PC-9 (cell line): ENCODE measurements at places on chromosomes 7 and 10. TPM values are rescaled to one million over a fixed set of nuclear protein-coding genes. Genes with fewer than 3 reads are reported as not detected.

DNA sequence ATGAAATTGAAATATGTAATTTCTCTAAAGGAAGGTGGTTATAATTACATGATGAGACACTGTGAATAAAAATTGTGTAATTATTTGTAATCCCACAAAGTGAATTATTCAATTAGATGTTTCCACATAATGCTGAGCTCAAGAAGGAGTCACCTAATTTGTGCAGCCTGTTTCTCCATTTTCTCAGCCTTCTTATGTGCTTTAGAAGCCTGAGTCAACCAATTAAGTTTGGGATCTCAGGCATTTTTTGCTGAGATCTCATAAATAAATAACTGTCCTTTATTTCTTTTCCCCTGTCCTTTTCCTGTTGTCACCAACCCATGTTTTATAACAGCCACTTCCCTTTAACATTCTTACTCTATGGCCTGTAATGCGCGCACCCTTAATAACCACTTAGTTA lies 506.5 kb upstream of the SEMA3D start:
- H3K4me3 ChIP-seq: no peak overlapping the region
- no peak for DNase-seq
- H3K36me3 ChIP-seq: no peaks in the 10 kb centered on the region
- H3K27ac ChIP-seq: no peak overlapping the region
- H3K4me1 ChIP-seq: peaks cover 13% of the 10 kb centered on the region

DNA sequence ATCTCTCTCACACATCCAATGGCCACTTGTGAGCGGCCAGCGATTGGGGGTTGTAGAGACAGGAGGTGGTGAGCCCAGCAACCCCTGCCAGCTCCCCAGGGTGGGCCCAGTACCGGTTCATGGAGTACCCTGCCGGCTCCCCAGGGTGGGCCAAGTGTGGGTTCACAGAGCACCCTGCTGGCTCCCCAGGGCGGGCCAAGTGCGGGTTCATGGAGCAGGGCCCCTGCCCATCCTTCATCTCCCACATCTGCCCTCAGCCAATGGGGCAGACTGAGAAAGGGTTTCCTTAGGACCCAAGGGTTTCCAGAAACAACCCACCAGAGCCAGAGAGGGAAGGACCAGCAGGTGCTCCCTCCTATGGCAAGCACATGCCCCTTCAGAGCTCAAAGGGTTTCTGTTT lies 21.4 kb upstream of the SLIT1 start:
- no peaks in the 10 kb centered on the region for H3K4me1 ChIP-seq
- DNase-seq: no peak
- H3K27ac ChIP-seq: no peak overlapping the region
- H3K36me3 ChIP-seq: no peaks in the 10 kb centered on the region

Gene CELF2
- total RNA-seq: not detected in 2 replicates

Gene SDK1
- not detected in 2 replicates for total RNA-seq

Gene PRTFDC1
- 12.3 and 15.8 TPM in 2 replicates for total RNA-seq

Gene ALOX5
- total RNA-seq: 66.5 and 86.8 TPM in 2 replicates

Gene OR2A7
- 6.0 and 7.6 TPM in 2 replicates for total RNA-seq

Gene ASB15
- total RNA-seq: not detected in 2 replicates

Gene ZSCAN21
- 8.9 and 9.7 TPM in 2 replicates for total RNA-seq

DNA sequence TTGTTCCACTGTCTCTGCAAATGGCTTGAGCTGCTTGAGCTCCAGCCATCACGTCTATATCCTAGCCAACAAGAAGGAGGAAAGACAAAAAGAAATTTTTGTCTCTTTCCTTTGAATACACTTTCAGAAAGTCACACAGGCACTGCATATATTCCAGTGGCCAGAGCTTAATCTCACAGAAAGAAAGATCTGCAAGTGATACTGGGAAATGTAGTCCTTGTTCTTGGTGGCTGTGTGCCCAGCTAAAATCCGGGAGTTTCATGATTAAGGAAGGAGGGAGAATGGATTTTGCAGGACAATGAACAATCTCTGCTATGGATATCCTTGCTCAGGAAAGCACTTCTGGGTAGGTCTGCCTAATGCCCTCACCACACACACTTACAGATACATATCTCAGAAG lies 19.5 kb upstream of the DLG5 start:
- no peaks in the 10 kb centered on the region for H3K27me3 ChIP-seq
- no peak for DNase-seq
- no peak overlapping the region for H3K27ac ChIP-seq
- no peak overlapping the region for H3K4me3 ChIP-seq
- H3K4me1 ChIP-seq: peaks cover 73% of the 10 kb centered on the region

GRCh38 chr7:145633513-145633912 lies 483.1 kb upstream of the CNTNAP2 start:
- no peak overlapping the region for H3K4me3 ChIP-seq
- H3K27ac ChIP-seq: peak overlapping the region; percentile 38; the same call in 1 of the 2 replicates
- H3K4me1 ChIP-seq: peaks cover 12% of the 10 kb centered on the region
- no peaks in the 10 kb centered on the region for H3K36me3 ChIP-seq
- no peaks in the 10 kb centered on the region for H3K27me3 ChIP-seq

GRCh38 chr10:92177546-92177945 lies 113.3 kb downstream of the CPEB3 start:
- DNase-seq: no peak
- H3K4me3 ChIP-seq: no peak overlapping the region
- no peak overlapping the region for H3K27ac ChIP-seq
- no peaks in the 10 kb centered on the region for H3K4me1 ChIP-seq
- H3K36me3 ChIP-seq: no peaks in the 10 kb centered on the region
- H3K27me3 ChIP-seq: no peaks in the 10 kb centered on the region

DNA sequence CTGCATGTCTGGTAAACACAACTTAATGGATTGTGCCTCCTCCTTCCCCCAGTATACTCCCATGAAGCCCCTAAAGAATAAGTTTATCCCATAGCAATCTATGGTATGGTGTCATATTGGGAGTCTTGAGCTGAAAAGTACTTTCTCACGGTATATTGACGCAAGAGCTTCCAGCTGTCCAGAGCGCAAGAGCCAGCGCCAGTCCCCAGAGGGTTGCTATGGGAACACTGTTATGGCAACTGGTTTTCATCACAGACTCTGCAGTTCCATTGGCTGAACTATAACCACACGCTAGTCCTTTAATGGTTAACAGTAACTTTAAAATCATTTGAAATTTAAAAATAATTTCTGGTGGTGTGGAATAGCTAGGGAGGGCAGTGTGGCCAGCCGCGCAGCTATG lies 46.9 kb downstream of the PRPF18 start:
- H3K27ac ChIP-seq: no peak overlapping the region
- no peaks in the 10 kb centered on the region for H3K27me3 ChIP-seq
- no peak for DNase-seq
- H3K36me3 ChIP-seq: no peaks in the 10 kb centered on the region
- H3K4me1 ChIP-seq: peaks cover 29% of the 10 kb centered on the region

DNA sequence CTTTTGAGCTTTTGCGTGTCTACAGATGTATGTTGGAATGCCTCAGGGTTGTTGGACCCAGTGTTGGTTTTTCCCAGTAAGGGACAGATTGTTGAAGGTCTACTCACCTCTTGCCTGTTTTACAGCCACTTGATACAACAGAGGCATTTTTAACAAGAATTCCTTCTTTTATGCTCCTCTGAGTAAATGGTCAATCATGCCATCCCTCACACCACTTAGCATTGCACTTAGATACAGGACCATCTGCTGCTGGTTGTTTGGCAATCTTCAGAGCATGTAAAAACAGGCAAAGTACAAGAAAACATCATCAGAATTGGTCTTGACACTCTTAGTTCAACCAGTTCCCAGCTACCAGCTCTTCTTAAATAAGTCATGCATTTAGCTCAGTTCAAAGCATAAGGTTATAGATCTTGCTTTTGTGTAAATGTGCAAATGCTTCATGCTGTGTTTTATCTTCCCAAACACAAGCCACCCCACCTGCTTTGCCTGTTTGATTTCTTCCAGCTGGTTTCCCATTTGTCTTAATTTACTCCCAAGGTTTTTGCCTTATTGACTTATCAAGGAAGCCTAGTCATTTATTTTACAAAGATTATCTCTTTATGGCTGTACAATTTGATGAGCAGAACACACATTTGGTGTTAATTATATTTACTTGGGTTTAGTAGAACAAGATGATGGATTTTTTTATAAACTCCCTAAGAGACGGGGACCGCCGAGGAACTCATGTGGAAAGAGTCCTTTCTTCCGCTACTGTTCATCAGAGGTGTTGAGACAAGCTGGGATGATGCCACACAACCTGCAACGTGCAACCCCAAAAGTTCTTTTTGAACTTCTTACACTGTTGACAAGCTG lies 136.6 kb downstream of the AHR start:
- no peak for DNase-seq
- H3K36me3 ChIP-seq: no peaks in the 10 kb centered on the region
- H3K27me3 ChIP-seq: no peaks in the 10 kb centered on the region
- no peaks in the 10 kb centered on the region for H3K4me1 ChIP-seq
- no peak overlapping the region for H3K4me3 ChIP-seq

GRCh38 chr7:111255576-111255975 lies 164.6 kb downstream of the LRRN3 start:
- no peaks in the 10 kb centered on the region for H3K36me3 ChIP-seq
- no peak overlapping the region for H3K4me3 ChIP-seq
- H3K27ac ChIP-seq: no peak overlapping the region

Gene SFRP5
- not detected in 2 replicates for total RNA-seq

Gene CNNM1
- total RNA-seq: not detected in 2 replicates

Gene C10orf105
- not detected in 2 replicates for total RNA-seq

DNA sequence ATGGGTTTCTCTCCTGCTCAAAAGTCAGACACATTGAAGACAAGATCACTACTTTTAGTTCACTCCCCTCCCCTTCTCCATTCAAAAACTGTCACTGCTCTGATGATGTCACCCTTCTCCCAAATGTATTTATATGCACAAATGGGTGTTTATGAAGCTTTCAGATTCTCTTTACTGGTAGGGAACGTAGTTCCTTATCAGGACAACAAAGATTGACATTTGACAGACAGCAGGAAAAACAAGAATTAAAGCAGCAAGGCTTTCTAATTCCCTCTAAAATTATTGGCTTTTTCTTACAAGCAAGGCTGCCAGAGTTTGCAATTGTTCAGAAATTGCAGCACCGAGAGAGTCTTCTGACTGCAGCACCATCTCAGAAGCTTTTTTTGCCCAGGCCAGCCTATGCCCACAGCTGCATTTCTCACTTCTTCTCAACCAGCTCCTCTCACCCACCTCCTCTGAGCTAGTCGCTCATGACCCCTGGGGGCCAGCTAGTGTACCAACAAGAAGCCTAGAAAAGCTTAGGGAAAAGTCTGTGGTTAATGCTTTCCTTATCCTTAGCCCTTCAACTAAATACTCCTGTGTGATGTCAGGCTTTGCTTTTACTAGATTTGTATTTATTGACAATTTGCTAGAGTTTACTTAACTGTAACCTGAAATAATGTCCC lies 265.1 kb downstream of the HTR7 start:
- no peak overlapping the region for H3K27ac ChIP-seq
- H3K27me3 ChIP-seq: no peaks in the 10 kb centered on the region
- H3K4me1 ChIP-seq: no peaks in the 10 kb centered on the region
- DNase-seq: no peak
- no peaks in the 10 kb centered on the region for H3K36me3 ChIP-seq

DNA sequence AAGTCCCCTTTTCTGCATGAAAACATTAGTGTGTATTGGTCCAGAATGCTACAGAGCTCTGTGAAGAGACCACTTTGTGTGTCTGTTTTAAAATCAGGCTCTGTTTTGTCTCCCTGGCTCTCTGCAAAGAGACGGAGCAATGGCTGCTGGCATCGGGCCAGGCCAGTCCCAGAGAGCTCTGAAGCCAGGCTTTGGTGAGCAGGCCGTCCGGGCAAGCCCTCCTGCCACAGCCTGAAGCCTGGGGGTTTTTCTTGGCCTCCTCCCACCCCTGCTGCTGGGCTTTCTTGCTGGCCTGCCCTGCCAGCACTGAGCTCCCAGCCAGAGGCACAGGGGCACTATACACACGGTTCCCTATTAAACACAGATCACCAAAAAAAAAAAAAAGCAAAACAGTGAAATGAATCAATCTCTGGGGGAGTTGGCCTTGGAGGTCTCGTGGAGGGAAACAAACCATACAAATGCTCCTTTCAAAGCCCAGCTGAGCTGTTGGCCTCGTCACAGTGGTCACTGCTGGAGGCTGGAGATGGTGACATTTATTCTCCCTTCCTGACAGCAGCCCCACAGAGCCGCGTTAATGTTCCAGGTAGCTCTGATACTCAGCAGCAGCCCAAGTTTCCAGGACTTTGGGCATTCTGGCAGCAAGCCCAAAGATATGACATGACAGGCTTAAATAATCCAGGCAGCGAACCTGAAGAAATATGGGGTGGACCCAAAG lies 237.2 kb downstream of the TCF7L2 start:
- no peaks in the 10 kb centered on the region for H3K36me3 ChIP-seq
- no peaks in the 10 kb centered on the region for H3K27me3 ChIP-seq
- DNase-seq: no peak
- H3K4me3 ChIP-seq: no peak overlapping the region
- no peak overlapping the region for H3K27ac ChIP-seq
- no peaks in the 10 kb centered on the region for H3K4me1 ChIP-seq

DNA sequence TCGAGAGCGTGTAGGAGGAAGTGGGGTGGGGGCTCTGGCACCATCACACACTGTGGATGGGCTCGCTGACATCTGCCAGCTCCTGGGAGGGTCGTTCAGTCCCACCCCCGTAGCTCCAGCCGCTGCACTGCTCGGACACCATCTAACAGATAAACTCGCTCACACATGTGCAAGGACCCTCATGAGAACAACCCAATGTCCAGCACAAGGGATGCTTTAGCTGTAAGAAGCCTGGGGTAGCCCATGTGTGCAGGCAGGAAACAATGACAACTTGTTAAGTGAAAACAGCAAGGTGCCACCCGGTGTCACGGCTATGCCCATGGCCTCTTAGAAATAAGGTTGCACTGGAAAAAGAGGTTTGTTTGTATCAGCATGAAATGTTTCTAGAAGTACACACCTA lies 14.1 kb downstream of the OGDHL start:
- H3K27ac ChIP-seq: no peak overlapping the region
- H3K27me3 ChIP-seq: peaks cover 97% of the 10 kb centered on the region
- no peaks in the 10 kb centered on the region for H3K36me3 ChIP-seq
- no peak for DNase-seq

Gene HECW1
- total RNA-seq: 0.48 and 2.7 TPM in 2 replicates

DNA sequence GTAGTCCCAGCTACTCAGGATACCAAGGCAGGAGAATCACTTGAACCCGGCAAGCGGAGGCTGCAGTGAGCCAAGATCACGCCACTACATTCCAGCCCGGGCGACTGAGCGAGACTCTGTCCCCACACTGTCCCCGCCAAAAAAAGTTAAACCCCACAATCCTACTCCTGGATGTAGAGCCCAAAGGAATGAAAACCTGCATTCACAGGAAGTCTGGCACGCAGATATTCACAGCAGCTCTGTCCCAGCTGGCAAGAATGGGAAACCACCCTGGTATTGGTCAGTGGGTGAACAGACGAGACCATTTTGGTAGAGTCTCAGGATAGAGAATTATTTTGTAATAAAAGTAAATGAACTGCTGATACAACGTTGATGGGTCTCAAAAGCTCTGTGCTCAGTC lies 225.2 kb downstream of the MAD1L1 start:
- no peaks in the 10 kb centered on the region for H3K4me1 ChIP-seq
- no peak overlapping the region for H3K27ac ChIP-seq
- no peaks in the 10 kb centered on the region for H3K36me3 ChIP-seq
- DNase-seq: no peak
- H3K27me3 ChIP-seq: no peaks in the 10 kb centered on the region

Gene HOXA13
- total RNA-seq: 0.35 and 0.40 TPM in 2 replicates
